OCI-M1 (cell line): ENCODE measurements at places on chromosomes 7 and 10.
A peak's percentile ranks its signal among the peaks of the same experiment; 100 is the strongest.

- no peak for DNase-seq
Observed at GRCh38 chr10:131833013-131833412, 67.8 kb upstream of the PPP2R2D start.

DNA sequence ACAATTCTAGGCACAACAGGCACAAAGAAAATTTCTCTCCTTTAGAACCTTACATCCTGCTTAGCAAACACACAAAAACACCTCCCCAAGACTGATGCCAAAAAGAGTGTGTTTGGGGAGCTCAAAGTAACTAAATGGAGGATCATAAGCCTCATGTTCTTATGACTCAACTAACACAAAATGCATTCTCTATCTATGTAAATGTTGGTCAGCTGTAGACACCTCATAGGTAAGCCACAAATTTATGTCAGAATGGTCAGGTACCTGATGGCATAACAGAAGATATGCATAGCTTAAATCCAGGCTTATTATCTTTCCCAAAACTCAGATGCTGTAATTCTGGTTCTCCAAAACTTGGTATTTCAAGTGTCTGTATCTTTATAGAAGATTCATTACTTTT, 315.1 kb downstream of the C7orf25 start:
- DNase-seq, result no peak

- DNase-seq, result no peak
Observed at GRCh38 chr10:19531324-19531723, 284.9 kb upstream of the PLXDC2 start.

GRCh38 chr7:151683615-151684407, 164.1 kb upstream of the RHEB start:
- no peak for DNase-seq

DNA sequence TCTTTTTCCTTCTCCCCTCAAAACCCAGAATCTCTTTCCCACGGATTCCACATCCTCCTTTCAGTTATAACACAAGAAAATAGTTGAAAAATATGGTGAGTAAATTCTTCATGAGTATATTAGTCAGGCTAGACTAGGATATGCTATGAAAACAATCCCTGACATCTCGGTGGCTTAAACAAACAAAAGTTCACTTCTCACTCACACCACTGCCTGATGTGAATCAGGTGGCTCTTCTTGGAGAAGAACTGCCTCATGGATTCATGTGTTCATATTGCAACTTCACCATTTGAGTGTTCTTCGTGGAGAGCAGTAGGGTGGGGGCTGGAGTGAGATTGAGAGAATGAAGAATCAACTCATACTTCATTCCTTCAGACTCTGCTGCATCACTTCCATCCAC, 204.1 kb downstream of the PHF14 start:
- DNase-seq, result no peak

GRCh38 chr7:102021841-102022618, 204.6 kb downstream of the CUX1 start:
- DNase-seq, result no peak

- DNase-seq, result peak; percentile 72
Observed at GRCh38 chr10:72694476-72695369, 2.8 kb downstream of the MCU start.

DNA sequence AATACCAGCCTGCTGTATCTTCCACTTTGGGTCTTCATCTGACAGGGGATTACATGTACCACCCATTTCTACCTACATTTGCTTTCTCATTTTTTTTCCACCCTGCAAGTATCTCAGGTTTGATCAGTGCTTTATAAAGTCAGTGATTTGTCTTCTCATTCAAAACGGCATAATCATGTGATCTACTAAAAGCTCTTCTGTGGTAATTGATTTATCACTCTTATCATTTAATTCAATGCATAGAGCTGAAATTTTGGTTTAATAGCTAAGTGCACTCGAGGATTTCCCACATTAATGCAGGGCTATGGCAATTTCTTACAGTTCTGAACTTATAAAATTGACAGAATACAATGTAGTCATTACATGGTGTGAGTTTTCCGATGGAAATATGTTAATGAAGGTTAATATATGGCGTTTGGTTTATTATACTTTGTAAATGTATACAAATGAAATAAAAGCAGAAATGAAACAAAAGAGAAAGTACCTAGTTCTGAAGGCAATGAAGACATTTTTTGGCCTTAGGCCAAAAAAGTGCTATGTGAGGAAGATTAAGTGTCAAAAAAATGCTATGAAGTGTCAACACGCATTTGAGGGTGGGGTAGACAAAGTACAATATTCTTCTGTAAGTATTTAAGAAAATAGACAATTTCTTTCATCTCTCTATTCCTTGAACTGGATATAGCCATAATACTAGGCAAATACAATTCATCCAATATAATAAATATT, 457.3 kb downstream of the ETV1 start:
- DNase-seq, result peak; percentile 69

- DNase-seq, result peak; percentile 69
Observed at GRCh38 chr10:28678687-28679457, 1.6 kb downstream of the BAMBI start.

DNA sequence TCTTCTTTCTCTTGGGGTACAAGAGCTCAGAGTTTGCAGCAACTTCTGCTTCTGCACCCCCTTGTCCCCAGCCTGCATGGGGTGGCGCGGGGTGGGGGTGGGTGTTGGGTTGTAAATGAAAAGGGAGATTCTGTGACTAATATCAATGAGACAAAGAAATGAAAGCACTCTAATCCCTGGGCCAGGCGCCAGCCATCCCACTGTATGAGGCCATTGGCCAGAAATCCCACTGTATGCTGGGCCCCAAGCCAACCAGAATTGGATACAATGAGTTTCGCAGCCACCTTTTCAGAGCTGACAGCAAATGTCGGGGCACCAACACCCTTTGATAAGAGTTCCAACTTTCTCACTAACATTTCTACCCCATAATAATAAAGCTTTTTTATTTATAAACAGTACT, 10.9 kb upstream of the PTN start:
- no peak for DNase-seq

DNA sequence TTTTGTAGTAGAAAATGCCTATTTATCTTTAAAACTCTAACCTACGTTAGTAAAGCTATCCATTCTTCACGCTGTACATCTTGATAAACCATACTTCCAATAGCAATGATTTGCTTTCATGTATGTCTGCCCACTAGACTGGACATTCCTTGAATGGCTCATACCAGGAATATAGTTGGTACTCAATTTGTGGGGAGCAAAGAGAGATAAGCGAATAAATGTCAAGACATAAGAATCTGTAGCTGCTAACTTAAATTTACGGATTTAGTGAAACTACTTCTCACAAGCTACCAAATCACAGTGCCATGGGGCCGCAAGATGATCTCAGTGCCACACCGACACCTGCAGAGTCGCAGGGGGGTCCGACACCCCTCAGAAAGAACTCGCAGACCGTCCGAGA, 763 bp upstream of the RALA start:
- no peak for DNase-seq

DNA sequence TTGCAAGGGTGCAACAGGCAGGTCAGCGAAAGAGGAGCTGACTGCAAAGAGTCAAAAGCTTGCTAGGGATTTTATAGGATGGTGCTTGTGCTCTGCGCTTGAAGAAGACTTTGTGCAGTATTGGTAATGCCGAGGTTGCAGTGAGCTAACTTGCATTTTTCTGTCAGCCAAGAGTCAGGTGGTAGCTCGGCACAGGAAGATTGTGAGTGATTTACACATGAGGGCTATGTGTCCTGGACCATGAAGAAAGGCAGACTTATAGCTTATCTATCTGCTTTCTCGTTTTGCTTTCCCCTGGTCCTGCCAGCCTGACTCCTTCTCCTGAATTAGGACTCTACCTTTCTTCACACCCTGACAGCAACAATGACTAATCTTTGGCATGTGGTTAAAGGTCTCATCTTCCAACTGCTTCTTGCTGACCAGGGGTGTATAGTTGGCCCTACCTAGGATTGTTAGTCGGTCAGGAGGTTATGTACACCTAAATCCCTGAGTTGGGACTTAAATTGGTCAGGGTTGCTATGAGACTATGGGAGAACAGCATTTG, 4.1 kb upstream of the SYPL1 start:
- DNase-seq, result no peak

- DNase-seq, result peak; percentile 55
Observed at GRCh38 chr10:43091846-43092245, 15.0 kb downstream of the RET start.

DNA sequence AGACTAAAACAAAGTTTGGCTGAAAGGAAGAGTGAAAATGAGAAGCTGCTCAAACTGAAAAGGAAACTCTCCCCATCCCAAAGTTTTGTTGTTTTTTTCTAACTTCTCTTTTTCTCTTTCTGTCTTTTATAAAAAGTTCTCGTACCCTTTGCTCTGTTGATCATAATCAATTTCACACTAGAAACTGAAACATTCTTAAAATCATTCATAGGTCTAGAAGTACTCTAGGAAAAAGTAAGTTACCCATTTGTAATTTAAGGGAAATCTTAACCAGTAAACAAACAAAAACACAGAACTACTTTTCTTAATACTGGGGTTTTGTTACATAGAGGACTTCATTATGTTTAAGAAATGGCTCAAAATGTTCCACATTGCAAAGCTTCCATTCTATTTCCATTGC, 339.8 kb downstream of the SEMA3D start:
- peak; percentile 41 for DNase-seq

DNA sequence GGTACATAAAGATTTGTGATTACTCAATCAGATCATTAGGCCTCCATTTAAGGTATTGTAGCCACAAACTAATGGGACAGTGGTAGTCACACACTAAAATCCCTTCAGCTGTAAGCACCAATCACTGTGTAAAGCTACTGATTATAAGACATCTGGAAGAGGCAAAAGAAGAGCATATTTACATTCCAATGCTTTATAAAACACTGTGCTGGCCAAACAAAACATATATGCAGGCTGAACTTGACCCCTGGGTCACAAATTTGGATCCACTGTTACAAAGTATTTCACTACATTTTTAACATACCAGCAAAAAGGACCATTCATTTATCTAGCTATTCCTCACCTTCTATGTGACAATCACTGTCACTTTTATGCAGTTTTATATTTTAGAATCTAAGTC, 41.4 kb upstream of the ANLN start:
- DNase-seq, result no peak

DNA sequence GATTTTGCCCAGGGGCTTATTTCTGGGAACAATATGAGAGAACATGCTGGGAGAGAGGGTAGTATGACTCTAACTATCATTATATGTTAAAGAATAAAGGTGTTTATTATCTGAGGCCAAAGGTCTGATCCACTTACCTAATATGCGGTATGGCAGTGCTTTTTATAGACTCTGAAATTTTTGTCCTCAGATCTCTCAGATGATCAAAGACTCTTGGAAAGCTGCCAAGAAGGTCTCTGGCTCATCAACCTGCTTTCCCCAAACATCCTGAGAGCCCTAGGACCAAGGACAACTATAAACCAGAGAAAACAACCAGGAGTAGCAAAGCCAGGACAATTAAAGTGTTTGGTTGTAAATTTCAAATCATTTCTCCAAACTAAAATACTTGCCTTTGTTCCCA, 255.7 kb upstream of the LRRN3 start:
- no peak for DNase-seq

- no peak for DNase-seq
Observed at GRCh38 chr7:27462575-27463270, 200.0 kb downstream of the HIBADH start.

DNA sequence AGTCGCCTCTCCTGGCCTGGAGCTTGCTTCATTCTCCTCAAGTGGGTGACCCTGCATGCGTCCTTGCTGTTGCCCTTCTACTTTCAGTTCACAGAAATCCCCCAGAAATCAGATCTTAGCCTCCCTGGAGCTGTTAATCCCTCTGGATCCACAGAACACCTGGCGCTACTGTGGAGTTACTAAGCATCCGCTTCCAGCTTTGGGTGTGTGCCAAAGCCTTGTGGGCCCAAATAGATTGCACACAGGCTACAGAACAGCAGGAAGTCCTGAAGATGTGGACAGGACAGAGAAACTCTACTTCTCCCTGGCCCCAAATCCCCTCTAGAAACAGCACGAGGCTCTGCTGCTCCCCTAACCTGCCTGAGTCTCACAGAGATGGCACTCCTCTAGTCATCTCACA, 36.6 kb upstream of the PDLIM1 start:
- no peak for DNase-seq

- DNase-seq, result peak; percentile 51
Observed at GRCh38 chr7:17298840-17299482, 509 bp downstream of the AHR start.

GRCh38 chr10:109773288-109774120, 149.8 kb downstream of the XPNPEP1 start:
- peak; percentile 73 for DNase-seq

DNA sequence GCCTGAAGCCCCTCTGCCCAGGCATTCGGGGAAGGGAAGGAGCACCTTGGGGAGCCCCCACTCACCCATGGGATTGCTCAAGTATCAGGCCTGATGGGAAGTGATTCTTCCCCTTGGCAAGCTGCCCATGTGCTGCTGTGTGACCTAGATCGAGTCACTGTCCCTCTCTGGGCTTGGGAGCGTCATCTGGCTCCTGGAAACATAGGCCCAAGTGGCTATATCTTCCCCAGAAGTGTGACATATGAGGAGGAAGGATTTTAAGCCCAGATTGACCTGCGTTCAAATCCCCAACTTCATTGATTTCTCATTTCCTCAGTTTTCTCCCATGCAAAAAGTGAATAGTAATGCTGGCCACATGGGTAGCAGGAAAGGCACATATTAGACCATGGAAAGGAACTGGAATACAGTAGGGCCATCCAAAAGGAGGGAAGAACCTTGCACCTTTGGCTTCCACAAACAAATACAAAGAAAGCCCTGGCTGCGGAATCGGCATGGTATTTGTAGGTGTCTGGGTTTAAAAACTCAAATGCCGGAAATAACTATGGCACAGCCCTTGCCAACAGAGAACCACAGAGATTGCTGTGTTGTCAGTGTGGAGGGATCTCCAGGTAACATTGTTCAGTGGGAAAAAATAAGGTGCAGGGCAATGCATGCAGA, 169.5 kb upstream of the ZMIZ1 start:
- DNase-seq, result no peak

DNA sequence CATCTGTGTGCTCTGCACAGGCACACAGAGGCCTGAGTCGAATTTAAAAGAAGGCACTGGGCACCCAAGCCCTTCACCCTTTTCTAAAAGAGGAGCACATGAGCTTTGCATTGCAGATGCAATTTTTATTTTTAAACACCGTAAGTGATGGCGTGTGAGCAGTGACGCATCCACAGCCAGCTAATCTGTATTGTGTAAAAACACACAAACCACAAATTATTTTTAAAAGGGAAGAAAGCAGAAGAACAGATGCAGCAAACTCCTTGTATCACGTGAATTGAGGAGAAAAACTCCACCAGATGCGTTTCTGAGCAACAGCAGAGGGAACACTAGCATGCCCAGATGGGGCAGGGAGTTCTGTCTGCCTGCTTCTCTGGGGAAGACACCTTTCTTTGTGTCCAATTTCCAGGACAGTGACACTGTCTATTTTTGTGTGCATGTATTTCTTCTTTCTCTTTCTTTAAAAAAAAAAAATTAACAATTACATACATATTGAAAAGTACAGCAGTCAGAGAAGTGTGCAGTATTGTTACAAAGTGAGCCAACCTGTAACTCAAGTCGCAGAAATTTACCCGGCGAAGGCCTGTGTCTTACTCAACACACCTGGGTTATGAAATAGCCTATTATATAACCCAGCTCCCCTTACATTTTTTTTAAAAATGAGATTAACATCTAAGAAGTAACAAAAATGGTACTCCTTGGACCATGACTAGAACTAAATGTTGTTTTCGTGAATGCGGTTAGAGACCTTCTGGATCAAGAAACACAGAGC, 39.2 kb downstream of the EEPD1 start:
- DNase-seq, result peak; percentile 70

GRCh38 chr7:110386913-110387312, 704.0 kb upstream of the LRRN3 start:
- no peak for DNase-seq
